Central memory CD4-positive, alpha-beta T cell (primary cell): ENCODE measurements at places on chromosomes 12 and 14.

DNA sequence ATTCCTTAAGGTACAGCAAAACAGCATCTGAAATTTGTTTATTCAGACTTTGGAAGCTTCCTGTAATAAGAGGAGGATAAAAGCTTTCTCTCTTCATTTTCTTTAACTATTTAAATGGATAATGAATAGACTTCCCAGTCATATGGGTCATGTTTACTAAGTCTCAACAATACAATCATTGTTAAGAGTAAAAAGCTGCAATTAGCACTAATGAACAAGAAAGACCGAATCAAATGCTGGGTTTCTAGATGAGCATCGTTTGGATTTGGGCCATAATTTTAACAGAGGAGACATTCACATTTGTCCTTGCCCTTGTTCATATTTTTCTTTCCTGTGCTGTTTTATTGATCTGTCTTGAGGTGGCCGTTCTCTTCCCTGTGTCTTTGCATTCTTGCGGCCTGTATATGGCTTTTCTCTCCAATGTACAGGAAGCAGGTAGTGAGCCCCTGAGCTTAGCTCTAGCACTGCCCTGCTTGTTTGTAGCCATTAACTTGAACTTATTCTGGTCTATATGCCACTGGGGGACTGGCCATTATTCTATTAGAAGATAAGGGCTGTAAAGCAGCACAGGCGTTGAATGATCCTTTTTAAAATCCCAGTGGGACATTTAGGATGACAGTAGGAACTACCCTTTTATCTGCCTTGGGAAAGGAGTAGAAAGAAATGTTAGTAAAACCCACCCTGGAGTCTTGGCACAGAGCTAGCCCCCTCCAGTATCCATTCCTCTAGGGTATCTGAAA lies 34.6 kb downstream of the ABHD12B start:
- no peak for DNase-seq

DNA sequence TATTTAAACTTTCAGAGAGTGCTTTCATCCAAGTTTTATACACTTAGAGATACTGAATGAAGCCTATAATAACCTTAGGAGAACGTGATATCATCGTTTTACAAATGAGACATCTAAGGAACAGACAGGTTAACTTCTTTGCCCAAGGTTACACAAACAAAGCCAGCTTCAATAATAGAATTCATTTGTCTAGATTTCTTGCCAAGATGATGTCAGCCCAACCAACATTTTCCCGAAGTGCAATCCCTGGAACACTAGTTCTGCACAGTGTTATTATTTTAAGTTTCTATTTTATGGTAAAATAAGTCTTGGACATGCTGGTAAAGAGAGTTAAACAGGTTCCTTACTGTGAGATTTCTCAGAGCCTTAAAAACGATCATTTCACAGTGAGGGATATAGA lies 174.6 kb downstream of the SLC25A21 start:
- no peak for DNase-seq

GRCh38 chr12:102023343-102023930 lies 38.4 kb downstream of the WASHC3 start:
- DNase-seq, result no peak

GRCh38 chr14:63051301-63051700 lies 6.0 kb upstream of the KCNH5 start:
- DNase-seq, result no peak

DNA sequence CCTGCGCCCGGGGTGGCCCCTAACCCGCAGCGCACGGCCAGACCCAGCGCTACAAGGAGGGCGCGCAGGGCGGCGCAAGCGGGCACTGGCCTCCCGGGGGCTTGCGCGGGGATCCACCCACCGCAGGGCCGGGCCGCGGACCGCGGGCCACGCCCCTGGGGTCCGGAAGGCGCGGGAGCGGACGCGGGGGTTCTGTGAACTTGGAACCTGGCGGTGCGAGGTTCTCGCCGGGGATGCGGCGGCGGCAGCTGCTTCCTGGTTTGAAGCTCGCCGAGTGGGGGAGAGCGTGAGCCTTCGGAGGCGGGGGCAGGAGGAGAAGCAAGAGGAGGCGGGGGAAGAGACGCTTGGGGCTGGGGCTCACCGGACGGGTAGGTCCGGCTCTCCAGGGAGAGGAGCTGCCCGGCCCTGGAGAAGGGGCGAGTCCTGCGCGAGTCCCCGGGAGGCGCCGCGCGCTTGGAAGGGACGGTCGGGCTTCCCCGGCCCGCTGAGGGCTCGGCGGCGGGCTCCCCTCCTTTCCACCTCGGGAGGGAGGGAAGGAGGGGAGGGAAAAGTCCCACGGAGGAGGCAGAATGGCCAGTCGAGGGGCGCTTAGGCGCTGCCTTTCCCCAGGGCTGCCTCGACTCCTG lies at the start of gene PRKCH:
Gene PRKCH (plus strand): TSS at position 195 of the 626 bp plus-strand sequence. CDS start 523 bp downstream, outside the sequence.
- peak; percentile 84 for DNase-seq

DNA sequence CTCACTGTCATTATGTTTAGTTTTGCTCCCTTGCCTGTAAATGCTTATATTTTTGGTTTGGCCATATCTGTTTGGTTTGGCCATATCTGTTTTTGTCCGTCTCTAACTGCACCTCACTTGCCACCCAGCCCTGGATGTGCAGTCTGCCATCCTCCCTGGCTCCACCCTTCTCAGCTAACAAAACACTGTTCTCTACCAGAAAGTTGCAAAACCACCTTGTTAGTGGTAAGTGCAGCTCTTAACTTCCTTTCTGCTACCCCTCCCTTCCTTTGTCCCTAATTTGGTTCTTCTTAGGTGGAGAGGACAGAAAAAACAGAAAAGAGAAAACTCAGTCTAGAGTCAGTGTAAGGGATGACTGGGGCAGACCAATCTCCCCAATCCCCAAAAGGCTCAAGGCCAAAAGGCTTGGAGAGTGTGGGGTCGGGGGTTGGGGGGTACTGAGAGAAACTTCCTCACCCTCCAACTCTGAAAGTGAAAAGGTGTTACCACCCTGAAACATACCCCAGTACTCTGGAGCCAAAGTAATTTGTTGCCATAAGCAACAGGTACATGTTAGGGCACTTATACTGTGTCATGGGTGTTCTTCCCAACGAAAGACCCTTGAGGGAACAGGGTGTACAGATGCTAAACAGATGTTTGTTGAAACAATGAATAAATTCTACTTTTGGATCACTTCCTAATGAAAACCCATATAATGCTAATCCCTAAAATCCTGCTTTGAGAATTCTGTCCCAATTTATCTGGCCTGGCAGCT lies 5.0 kb downstream of the BIN2 start:
- peak; percentile 74 for DNase-seq

DNA sequence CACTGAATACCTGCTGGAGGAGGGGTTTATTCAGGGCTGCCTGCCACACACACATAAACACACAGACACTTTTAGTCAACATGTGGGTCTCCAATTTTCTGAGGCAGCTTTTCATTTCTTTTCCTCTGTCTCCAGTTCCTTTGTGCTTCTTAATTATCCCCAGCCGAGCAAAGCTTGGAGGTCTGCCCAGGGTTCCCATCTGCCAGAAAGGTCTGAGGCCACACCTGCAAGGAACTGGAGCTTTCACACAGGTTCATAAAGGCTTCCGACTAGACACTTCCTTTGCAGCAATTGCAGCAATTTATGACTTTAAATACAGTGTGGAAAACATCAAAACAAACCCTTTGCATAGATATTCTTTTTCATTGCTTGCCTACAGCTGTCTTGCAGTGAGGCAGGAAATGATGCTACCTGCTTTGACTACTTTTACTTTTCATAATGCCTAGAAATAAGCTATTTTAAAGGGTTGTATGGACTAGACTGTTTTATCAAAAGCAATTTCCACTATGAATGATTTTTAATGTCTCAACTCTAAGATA lies 1318.9 kb downstream of the AACS start:
- DNase-seq, result no peak

GRCh38 chr14:68911594-68912227 lies 67.4 kb downstream of the ACTN1 start:
- DNase-seq, result peak; percentile 70

- DNase-seq, result no peak
Observed at GRCh38 chr14:68164711-68165113, 345.1 kb downstream of the RAD51B start.

GRCh38 chr12:106866426-106867080 lies 89.2 kb upstream of the TMEM263 start:
- DNase-seq, result no peak

DNA sequence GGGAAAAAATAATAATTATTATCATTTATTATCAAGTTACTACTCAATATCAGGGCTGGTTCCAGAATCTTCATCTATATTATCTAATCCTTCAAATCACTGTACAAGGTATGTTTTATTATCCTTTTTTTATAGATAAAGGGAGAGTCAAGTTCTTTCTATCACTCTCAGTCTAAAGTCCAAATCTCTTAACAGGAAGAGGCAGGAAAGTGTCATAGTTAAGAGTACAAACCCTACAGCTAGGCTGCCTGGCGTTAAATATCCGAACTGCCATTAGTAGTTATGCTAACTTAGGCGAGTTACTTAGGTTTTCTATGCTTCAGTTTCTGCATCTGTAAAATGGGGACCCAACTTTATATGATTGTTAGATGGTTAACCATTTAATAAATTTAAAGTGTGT lies 99.4 kb upstream of the CCDC91 start:
- no peak for DNase-seq
